ENCODE measurements at places on chromosomes 7 and 10.

DNA sequence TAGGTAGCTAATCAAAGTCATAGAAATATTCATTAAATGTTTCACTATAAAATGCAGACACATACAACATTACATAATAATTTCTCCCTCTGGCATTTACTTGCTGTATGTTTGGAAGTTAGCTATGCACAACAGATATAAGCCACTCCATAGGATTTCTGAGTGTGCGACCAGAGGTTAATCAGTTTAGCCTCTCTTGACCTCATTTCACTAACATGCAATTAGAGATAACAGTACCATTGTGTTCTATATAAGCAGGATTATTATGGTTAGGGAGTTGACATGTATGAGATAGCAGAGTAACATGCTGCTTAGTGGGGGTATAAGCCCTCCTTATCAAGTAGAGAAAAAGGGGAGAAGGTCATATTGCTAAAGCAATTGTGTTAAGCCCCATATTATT, 26.4 kb downstream of the GLUD1 start:
- no peak for DNase-seq

GRCh38 chr10:1776127-1776662, 38.9 kb upstream of the ADARB2 start:
- no peak for DNase-seq

DNA sequence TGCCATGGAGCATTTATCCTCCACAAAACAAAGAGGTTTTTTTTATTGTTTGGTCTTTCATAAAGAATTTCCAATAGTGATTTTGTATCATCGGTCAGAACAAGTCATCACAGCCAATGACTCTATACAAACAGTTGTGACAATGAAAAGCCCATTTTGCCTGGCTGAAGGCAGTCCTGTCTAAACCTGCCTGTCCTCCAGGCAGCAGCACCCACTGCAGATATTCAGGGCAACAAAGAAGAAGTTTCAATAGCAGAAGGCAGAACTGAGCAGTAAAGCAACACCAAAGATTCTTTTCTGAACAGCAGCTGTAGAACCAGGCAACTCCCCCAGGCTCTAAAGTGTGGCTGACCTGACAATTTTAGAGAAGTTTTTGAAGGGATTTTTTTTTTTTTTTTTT, 169.4 kb downstream of the FGFR2 start:
- no peak for DNase-seq

GRCh38 chr10:5775685-5776084, 37.5 kb downstream of the GDI2 start:
- DNase-seq = no peak

GRCh38 chr10:103659674-103660363, 166.3 kb downstream of the NEURL1 start:
- peak; percentile 71 for DNase-seq

GRCh38 chr7:132697003-132697402, 120.7 kb upstream of the PLXNA4 start:
- no peak for DNase-seq

DNA sequence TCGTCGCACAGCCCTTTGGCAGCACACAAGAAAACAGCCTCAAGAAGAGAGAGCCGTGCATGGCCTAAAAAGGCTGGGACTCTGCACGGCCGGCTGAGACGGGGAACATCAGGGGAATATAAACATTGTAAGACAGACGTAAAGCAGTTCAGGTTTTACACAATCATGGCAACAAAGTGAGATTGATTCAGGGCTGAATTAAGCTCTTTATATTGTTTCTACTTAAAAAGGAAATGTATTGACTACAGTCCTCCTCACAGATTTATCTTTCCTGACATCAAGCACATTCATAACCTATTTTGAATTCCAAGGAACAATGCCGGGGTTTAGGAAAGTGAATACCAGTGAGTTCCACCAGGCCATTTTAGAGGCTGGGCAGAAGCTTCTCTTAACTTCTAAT, 25.2 kb downstream of the SORBS1 start:
- DNase-seq = no peak

GRCh38 chr7:143250199-143250598, 13.0 kb upstream of the GSTK1 start:
- no peak for DNase-seq

GRCh38 chr7:111475959-111476358, 86.3 kb downstream of the IMMP2L start:
- DNase-seq = no peak

DNA sequence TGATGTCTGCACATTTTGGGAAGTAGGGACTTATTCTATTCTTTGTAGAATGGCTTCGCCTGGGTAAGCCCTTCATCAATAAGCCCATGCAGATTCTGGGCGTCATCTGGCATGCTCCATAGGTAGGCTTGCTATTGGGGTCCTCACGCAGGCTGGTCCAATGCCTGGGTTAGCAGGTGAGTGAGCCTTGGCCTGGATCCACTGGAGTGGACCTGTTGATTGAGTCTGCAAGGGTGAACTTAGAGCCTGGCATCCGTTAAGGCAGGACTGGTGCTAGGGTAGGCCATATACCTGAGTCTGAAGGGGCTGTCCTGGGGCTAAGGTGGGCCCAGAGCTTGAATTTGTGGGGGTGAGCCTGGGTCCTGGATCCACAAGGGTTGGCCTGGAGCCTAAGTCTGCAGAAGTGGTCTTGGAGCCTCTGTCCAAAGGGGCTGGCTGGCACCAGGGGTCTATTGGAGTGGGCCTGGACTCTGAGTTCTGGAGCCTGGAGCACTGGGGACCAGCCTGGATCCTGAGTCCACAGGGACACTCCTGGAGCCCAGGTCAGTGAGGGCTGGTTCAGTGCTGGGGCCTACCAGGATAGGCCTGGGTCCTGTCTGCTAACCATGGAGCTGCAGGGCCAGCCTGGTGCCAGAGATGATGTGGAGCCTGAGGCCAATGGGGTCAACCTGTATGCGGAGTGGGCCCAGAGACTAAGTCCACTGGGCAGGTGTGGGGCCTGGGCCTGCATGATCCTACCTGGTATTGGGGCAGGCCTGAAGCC, 297.7 kb downstream of the PTPRN2 start:
- no peak for DNase-seq

GRCh38 chr10:49837685-49838084, 75.6 kb upstream of the OGDHL start:
- DNase-seq = no peak

- no peak for DNase-seq
Observed at GRCh38 chr10:132068431-132069121, 2.8 kb downstream of the JAKMIP3 start.

DNA sequence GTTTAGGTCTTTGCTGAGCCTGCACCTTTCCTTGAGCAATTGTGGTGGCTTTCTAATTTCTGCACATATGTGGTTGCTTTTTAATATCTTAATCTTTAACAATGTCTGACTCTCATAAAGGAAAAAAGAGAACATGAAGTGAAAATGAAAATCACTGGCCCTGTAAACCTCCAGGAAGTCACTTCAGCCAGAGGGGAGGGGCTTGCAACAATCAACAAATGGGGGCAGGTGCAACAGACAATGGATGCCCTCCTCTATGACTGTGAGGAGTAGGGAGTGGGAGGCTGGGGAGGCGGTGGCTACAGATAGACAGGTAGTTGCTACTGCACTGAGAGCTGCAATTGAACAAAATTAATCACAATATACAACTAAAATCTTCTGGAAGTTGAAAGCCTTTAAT, 1377.4 kb downstream of the XPNPEP1 start:
- no peak for DNase-seq

- DNase-seq = no peak
Observed at GRCh38 chr10:18418541-18419215, 232.7 kb downstream of the NSUN6 start.

GRCh38 chr10:16490511-16490910, 31.2 kb downstream of the C1QL3 start:
- no peak for DNase-seq

GRCh38 chr10:21496343-21497176, 28.9 kb downstream of the SKIDA1 start:
- peak; percentile 54 for DNase-seq

DNA sequence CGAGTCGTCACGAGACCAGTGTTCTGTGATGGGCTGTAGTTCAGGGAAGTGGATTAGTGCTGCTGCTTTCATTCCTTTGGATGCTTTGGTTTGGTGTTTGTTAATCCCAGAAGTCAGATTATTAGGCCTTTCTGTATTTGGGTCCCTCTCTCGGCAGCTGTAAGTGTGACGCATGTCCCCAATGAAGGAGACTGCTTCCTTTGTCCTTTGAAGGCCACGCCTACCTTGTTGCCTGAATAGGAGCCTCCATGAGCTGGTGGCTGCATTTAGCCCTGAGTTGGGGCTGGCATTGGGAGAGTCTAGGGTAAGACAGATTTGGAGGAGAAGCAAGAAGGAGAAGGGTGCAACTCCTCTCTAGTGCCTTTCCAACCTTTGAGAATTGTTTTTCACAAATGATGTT, 34.5 kb downstream of the DOCK1 start:
- DNase-seq = peak; percentile 51

DNA sequence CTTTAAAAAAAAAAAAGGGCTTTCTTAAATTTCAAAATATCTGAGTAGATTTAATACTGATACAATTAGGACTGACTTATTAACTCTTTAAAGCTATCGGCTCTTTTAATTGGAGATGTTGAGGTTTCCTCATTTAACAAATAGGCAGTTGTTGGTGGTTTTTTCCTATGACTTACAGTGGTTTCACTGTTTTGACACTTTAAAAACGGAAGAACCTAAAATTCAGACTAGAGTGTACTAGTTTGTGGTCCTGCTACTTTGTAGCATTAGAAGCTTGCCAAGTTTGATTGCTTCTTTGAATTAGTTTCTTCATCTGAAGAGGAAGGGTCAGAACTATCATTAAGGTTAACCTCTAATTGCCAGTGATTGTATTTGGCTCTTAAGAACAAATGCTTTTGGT, 27.7 kb downstream of the CUL1 start:
- no peak for DNase-seq

DNA sequence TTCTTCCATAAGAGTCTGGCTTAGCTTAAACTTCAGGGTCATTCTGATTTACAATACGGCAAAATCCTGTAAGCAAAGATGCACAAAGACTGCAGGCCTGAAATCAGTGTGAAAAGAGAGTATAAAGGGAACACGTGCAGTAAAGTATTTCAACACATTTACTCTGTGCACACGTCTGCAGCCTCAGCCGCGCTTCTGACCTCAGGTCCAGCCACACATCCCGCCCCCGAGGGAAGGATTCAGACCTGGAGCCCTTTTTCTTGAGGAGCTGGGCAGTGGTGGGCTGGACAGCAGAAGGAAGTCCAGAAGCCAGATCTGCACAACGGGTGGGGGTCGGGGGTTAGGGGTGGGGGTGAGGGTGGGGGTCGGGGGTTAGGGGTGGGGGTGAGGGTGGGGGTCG, 58.9 kb upstream of the FAM20C start:
- DNase-seq = no peak

- no peak for DNase-seq
Observed at GRCh38 chr10:91761721-91762120, 36.5 kb upstream of the TNKS2 start.

GRCh38 chr7:3561932-3562331, 260.9 kb downstream of the SDK1 start:
- DNase-seq = no peak

DNA sequence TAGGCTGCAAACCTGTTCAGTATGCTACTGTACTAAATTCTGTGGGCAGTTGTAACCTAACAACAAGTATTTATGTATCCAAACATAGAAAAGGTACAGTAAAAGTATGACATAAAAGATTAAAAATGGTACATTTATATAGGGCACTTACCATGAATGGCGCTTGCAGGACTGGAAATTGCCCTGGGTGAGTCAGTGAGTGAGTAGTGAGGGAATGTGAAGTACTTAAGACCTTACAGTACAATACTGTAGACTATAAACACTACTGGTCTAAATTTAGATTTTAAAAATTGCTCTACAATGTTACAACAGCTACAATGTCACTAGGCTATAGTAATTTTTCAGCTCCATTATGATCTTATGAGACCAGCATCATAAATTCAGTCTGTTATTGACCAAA, 146.0 kb upstream of the GNAI1 start:
- no peak for DNase-seq

DNA sequence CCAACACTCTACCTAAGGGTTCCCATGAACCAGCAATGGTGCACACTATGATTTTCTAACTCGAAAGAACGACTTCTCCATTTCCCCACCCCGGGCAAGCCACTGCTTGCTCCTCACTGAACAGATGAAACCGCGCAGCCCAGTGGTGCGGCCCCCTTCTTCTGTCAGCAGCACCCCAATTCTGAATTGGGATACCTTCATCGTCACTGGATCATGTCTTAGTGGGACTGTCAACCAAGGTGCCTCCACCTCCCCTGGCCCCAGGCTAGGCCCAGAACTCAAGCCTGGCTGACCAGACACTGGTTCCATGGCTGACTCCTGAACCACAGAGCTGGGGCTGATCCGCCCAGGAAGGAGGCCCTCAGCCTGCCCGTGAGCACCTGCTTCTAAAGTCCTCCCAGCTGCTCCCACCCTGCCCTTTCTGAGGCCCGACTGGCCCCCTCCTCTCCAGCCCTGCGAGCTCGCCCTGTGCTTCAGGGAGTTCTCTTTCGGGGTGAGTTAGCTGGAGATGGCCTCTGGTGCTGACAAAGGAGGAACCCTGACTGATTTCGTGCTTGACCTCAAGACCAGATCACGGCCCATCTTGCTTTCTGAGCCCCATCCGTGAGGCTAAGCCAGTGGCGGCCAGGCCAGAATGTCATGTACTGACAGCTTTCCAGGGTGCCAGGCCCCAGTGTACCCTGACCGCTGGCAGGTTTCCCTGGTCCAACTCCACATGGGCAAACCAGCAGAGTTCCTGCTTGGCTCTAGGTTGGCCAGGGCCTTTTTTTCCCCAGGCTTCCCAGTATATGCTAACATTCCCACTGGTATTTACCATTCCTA, 44.5 kb downstream of the FAM53B start:
- DNase-seq = no peak

DNA sequence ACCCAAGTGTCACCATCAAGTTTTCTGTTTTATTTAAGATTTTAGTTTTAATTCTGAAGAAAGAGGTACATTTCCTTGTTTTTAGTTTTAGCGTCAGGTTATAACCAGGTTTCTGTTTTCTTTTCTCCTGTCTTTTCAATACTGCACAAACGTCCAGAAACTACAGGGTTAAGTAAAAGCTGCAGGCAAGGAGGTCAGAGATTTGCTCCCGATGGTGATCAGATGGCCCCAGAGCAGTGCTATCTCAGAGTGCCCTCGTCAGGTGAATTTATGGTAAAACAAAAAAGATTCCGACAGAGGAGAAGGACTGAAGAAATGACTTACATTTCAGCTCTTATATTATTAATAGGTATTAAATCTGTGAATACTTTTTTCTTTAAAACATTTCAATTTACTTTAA, 128.2 kb downstream of the STRA8 start:
- DNase-seq = no peak
